Stimulated activated CD8-positive, alpha-beta memory T cell treated with anti-CD3 and anti-CD28 coated beads, Interleukin-7, amount 100 ng/mL, for 1 hour (primary cell): ENCODE measurements at places on chromosomes 7 and 10.

DNA sequence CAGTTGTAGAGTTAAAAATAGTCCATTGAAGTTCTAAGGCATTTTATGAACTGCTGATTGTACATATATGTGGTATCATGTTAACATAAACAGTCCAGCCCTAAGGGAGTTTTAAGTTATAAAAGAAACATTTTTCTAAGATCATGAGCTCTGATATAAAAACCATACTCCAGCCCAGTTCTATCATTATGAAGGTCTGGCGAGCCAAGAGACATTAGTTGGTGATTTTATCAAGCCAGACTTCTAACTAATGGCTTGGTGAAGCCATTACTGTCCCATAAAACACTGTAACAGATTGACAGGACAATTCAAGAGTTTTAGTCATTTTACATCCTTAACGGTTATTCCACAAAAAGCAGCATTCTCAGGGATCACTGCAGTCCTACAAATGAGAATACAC, 221.6 kb downstream of the RNLS start:
- no peak for DNase-seq

- no peak for DNase-seq
Observed at GRCh38 chr7:141976524-141977245, 3.1 kb upstream of the TAS2R38 start.

DNA sequence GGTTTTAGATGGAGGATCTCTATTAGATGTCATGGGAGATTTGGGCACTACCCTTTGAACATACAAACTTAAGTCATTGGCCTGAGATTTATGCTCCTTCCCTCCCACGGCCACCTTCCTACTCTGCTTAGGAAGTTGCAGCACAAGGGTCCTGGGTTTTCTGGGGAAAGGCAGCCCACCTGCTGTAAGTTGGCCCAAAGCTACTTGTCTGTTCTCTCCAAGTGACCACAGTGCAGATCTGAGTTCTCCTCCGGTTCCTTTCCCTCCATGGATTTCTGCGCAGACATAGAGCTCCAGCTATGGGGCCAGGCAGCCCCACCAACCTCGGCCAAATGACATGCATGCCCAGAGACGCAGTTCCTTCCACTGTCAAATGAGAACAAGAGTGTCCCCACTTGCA, 12.8 kb upstream of the C10orf53 start:
- DNase-seq, result no peak

DNA sequence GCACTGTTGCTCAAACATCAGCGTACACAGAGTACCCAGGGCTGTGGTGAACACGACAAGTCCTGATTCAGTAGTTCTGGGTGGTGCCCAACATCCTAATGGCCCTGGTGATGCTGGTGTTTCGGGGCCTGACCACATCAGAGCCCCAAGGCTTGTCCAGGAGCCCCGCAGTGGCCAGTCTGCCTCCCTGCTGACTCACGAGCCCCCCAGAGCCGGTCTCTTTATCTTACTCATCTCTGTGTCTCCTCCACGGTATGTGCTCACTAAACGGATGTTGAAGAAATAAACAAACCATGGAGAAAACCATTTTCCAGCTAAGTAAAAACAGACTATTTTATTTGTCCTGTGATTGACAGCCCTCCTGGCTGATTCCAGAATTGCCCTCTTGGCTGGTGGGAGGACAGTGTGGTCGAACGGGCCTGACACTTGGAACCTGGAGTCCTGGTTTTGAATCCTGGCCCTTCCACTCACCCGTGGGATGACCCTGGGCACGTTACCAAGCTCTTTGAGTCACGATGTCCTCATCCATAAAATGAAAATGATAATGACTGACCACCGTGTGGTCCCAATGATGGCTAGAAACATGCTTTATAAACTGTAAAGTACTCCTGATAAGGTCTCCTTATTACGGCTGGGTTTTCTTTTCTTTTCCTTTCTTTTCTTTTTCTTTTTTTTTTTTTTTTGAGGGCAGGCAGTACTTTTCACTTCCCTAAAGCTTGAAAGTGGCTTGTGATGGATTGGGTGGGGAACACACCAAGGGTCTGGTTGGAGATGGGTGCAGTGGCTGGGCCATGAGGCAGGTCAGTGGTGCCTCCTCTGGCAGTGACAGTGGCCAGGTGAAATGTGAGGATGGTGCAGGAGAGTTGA, 5.7 kb downstream of the HIP1 start:
- DNase-seq, result no peak
